ENCODE measurements at places on chromosomes 12 and 14.
A peak's percentile ranks its signal among the peaks of the same experiment; 100 is the strongest.

- no peak for DNase-seq
These were observed 193.9 kb upstream of the PLXNC1 start for GRCh38 chr12:93954166-93955112.

GRCh38 chr12:75568801-75569200, 57.4 kb upstream of the KRR1 start:
- DNase-seq = no peak

DNA sequence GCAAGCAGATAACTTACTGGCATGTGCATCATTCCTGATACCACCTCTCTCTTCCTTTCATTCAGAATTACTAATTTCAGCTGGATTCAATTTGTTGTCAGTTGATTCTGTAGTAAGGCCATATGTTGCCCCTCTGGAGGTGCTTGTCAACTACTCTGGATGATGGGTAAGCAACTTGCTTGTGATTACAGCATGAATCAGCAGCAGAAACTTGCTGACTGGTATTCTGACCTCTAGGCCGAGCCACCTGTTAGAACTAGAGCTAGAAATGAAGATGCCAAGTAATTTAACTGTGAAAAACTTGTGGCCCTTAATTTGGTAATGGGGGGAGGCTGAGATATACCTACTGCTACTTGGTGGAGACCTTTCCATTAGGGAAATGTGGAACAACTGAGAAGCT, 5.1 kb downstream of the RNF10 start:
- no peak for DNase-seq

DNA sequence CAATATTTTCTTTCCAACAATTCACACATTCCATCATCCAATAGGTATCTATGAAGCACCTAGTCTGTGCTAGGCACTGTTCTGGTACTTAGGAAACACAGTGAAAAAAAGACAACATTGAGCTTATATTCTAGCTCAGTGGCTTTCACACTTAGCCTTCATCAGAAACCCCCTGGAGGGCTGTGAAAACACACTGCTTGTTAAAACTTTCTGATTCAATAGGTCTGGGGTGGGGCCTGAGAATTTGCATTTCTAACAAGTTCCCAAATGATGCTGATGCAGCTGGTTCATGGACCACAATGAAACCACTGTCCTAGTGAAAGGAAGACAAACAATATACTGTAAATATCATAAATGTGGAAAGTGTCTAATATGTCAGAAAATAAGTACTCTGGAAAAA, 5.9 kb downstream of the VTI1B start:
- no peak for DNase-seq

- DNase-seq = peak; percentile 47
These were observed 186.4 kb upstream of the PRMT8 start for GRCh38 chr12:3304436-3305165.

DNA sequence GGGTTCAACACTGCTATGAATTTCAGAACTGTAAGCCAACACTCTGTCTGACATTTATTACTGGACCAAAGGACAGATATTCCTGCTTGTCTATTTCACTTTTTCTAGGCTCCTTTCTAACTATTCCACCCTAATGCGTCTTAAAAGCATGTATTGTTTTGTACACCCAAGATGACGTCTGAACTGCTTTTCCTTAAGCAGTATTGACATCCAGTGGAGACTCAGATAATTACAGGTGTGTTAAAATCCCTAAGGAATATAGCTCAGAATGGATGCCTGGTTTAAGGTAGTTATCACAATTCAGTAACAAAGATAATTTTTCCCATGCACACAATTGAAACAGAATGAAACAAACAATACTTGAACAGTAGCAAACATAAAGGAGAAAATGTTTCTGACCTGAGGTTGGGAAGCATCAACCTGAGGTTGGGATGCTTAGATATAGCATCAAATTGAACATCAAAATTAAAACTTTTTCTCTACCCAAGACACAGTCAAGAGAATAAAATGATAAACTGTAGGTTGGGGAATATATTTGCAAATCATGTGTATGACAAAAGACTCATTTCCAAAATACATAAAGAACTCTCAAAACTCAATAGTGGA, 93.7 kb upstream of the PTPRR start:
- no peak for DNase-seq

GRCh38 chr14:21098892-21099595, 589 bp upstream of the ZNF219 start:
- DNase-seq = no peak

DNA sequence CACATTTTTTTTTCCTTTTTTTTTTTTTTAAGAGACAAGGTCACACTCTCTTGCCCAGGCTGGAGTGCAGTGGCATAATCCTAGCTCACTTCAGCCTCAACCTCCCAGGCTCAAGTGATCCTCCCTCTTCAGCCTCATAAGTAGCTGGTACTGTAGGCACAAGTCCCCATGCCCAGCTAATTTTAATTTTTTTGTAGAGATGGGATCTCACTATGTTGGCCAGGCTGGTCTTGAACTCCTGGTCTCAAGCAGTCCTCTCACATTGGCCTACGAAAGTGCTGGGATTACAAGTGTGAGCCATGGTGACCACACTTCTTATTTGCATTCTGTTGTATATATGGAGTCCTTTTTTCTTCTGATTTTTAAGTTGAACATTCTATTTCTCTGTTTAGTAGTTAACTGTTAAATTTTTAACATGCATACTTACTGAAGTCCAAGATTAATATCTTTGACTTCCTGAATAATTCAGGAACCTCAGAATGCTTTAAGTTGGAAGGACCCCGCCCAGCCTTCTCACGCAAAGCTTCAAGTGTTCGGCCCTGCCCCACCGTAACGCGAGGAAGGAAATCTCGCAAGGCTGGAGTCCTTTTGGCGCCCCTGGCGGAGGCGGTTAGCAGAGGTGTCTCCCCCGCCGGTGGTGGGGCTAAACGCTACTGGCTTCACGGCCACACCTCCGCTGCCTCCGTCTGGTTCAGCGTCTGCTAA, 21.6 kb downstream of the SPATS2 start:
- DNase-seq = peak; percentile 49

- DNase-seq = no peak
These were observed 465.2 kb downstream of the SOX5 start for GRCh38 chr12:23484238-23484637.

- DNase-seq = no peak
These were observed 183.1 kb downstream of the TMTC3 start for GRCh38 chr12:88325076-88325815.

DNA sequence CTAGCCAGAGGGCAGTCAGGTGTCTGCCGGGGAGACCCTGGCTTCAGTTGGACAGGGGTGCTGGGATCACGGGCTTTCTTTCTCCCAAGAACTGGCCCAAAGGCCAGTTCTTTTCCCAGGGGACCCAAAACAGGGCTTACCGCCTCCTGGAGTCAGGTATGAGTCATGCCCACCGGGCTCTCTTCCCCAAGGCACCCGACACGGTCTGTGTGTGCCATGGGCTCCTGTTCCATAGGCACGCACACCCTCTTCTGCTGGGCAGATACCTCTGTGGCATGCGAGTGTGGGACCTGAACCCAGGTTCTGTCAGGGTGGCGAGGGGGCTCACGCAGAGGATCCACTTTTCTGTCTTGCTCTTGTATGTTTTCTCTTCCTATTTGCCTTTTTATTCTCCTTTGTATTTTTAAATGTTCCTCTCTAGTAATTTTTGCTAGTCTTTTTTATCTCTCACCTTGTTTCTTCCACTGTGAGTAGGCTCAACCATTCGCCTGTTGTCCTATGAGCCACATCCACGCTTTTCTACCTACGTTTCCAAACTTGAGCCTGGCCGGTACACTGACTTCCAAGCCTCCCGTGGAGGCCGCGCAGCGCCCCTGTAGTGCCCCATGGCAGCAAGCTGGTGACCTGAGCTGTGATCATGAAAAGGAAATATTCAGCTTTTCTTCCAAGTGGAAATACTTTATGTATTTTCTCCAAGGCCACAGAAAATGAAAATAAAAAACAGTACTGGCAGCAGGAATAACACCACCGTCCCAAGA, 362.2 kb downstream of the CACNA1C start:
- DNase-seq = no peak

DNA sequence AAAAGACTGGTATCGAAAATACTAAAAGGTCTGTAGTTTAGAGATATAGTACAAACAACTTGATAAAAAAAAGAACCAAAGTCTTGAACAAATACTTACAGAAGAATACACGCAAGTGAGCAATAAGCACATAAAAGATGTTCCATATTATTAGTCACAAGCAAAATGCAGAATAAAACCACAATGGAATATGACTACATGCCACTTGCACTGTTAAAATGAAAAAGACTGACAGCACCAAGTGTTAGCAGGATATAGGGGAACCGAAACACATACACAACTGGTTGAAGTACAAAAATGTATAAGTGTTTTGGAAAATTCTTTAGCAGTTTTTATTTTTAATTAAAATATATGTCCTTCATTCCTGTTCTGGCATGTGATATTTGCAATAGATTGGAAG, 3.6 kb downstream of the CLEC2A start:
- no peak for DNase-seq

- no peak for DNase-seq
These were observed 316.4 kb downstream of the DPF3 start for GRCh38 chr14:72577521-72577920.

- DNase-seq = no peak
These were observed 103.0 kb upstream of the SFSWAP start for GRCh38 chr12:131607658-131608447.

GRCh38 chr12:97982684-97983083, 520.1 kb downstream of the RMST start:
- DNase-seq = no peak

DNA sequence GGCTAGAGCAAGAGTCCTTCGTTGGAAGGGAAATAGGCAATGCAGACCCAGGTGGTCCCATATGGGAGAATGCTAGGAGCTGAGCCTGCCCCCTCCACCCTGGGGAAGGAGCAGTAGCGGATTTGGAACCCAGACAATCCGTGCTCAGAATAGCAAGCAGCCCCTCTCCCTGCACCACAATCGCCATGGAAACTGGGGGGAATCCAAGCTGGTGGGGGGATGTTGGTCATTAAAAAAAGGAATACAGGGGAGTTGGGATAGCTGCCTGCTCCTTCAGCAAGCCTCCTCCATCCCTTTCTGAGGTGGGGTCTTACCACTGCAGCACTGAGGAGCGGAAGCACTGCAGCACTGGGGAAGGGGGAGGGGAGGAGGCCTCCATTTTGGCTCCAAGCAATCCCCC, 2.9 kb downstream of the RND1 start:
- no peak for DNase-seq

- DNase-seq = no peak
These were observed 11.7 kb downstream of the PELI2 start for GRCh38 chr14:56129933-56130332.

GRCh38 chr12:122560138-122560537, 33.1 kb downstream of the KNTC1 start:
- DNase-seq = no peak

- no peak for DNase-seq
These were observed 70.6 kb upstream of the SLC24A4 start for GRCh38 chr14:92252323-92252722.

DNA sequence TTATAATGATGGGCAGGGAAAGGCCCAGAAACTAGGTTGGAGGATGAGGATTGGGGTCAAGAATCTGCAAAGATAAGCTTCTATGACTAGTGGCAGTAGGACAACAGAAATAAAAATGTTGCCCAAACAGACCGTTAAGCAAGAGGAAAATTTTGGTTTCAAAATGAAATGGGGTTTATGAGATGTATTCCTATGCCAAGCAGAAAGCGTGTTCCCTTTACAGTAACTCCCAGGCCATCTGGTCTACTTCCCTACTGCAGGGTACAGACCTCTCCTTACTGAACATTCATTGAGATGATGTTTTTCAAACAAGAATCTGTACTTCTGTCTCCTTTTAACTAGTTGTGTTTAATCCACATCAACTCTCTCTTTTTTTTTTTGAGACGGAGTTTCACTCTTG, 20.4 kb upstream of the TMEM229B start:
- DNase-seq = no peak

GRCh38 chr12:112389228-112389627, 7.0 kb upstream of the HECTD4 start:
- DNase-seq = no peak

GRCh38 chr12:78703820-78704525, 160.6 kb upstream of the SYT1 start:
- DNase-seq = no peak

DNA sequence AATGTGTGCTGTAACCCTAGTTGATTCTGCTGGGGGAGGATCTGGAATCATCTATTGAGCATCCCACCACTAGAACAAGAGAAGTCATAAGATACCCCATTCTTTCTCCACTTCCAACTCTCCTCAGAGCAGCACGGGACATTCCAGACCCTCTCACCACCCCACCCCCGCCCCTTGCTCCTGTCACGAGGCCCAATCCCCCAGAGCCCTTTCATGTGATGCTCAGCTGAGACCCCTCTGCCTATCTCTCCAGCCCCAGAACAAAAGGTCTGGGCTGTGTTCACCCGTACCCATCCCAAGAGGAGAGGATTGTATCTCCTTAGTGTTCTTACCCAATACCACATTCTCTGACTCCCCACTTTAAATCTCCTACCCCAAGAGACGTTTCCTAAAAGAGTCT, 602 bp downstream of the PMEL start:
- peak; percentile 13 for DNase-seq

GRCh38 chr12:58349161-58349560, 407.8 kb downstream of the ATP23 start:
- no peak for DNase-seq

GRCh38 chr12:18258929-18259328, 2.4 kb upstream of the PIK3C2G start:
- no peak for DNase-seq

DNA sequence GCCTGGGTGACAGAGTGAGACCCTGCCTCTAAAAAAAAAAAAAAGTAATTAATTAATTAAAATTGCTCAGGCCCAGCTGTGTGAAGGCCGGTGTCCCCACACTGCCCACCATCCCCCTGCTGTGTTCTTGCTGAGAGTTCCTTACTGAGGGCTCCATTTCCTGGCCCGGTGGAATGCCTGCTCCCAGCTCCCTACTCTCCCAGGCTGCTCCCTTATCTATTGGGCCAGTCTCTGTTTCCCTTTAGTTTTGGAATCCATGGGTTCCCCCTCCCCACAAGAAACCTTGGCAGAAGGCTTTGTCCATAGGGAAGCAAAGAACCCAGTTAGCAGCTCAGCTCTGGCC, 19.0 kb downstream of the MLXIP start:
- DNase-seq = no peak

GRCh38 chr14:81176241-81176640, 44.5 kb downstream of the GTF2A1 start:
- no peak for DNase-seq

DNA sequence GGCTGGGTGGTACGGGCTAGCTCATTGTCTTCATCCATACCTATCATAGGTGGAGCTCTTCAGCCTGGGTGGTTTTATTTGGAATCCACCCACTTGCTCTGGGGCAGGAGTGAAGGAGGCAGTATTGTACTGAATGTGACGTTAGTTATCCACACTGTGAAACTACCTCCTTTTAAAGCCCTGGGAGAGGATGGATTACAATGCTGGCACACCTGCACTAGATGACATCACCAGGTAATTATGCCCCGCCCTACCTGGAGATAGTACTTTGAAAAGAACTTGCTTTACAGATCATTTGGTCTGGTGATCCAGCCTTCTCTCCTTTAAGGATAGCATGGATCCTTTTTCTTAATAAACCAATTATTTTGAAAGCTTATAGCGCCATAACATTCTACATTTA, 78.0 kb downstream of the B4GALNT3 start:
- DNase-seq = no peak

GRCh38 chr12:83506841-83507240, 820.1 kb downstream of the TMTC2 start:
- DNase-seq = no peak

- DNase-seq = no peak
These were observed 111.1 kb downstream of the STAB2 start for GRCh38 chr12:103697971-103698751.

All from nephron progenitor cell (in vitro differentiated cells).